ENCODE measurements at places on chromosomes 7 and 10.

- no peak for DNase-seq
These were observed 175.3 kb upstream of the RHEB start for GRCh38 chr7:151694828-151695580.

DNA sequence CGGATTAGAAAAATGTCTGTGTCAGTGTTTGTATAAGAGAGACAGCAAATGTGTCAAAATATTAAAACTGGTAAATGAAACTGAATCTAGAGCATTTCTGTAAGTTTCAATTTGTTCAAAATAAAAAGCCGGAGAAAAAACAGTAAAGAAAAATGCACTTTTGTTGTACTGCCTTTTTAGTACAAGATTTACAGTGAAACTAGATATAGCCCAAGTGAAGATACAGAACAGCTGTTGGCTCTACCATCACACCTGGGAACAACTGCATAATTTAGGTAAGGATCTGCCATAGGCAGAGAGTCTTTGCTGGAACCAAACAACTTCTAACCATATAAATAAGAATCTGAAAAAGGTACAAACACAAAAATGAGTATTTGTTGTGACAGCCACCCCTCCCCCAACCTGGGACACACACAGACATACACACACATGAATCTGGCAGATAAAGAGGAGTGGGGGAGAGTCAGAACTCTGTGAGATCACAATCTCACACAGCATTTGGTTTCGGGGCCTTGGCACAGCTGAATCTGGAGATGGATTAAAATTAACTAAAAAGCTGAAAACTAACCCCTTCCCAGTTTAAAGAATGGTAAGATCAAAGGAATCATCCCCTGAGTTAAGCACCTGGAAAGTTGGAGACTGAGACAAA lies 54.8 kb downstream of the DPY19L1 start:
- DNase-seq: no peak

GRCh38 chr10:118692872-118693271 lies 61.9 kb downstream of the CACUL1 start:
- no peak for DNase-seq

DNA sequence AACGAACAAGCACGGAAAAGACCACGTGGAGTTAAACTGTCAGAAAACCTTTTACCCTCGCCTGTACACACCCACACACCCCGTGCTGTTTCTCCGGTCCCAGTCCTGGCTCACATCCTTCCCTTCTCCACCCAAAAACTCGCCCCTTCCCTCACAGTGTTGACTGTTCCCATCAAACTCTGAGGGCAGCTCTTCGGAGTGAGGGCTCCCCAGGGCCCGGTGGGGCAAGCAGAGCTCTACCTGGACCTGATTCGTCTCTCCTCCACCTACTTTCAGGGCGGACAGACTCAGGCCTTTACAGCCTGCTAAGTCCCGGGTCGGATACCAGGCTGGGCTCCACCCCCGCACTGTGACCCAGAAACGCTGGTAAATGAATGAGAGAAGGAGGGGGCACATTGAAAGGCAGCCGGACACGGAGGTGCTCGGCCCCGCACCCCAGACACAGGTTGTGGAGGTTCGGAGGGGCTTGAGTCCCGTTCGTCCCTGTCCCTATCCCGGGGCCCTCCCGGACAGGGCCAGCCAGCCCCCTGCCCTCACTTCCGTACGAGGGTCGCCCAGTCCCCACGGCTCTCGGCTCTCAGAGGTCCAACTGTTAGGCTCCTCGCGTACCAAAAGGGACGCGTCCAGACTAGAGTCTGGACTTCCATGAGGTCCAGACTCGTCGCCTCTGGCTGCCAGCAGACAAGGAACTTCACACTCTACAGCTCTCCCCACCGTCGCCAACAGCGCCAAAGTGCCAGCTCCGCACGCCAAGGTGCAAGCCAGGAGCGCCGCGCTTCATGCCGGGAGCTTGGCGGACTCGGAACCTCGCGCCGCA lies 31.7 kb upstream of the ASL start:
- DNase-seq: peak; percentile 44
